ENCODE measurements at places on chromosomes 2 and 18.

DNA sequence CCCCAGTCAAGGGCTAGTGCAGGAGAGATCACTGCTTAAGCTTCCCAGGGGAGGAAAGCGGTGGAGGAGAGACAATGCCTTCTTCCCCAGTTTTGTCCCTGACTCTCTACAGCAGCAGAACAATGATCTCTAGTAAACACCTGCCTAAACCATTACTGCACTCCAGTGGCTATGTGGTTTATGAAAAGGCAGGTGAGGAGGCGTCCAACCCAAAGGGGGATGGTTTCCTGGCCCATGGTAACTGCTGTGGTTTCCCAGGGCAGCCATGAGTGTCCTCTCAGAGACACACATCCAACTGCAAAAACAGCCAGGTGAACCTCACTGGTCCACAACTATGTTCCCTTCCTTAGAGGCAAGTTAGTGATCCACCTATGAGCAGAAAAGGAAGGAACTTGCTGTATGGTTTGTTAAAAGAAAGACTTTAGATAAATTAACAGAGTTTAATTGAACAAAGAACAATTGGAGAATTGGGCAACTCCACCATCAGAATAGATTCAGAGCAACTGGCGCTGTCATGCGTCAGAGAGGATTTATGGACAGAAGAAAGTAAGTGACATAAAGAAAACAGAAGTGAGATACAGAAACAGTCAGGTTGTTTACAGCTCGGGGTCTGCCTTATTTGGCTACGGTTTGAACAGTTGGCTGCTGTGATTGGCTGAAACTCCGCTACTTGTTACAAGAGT is 4.8 kb upstream of the TTC39C start:
- no peak for DNase-seq

DNA sequence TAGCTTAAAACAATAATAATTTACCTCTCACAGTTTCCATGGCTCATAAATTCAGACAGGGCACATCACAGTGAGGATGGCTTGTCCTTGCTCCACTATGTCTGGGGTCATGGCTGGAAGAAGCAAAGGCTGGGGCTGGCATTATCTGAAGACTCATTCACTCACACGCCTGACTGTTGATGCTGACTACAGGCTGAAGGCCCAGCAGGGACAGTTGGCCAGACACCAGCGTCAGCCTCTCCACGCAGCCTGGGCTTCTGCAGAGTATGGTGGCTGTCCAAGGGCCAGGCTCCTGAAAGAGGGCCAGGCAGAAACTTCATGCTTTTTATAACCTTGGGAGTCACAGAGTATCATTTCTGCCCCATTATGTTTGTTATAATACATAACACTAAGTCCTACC is 33.4 kb downstream of the YPEL5 start:
- no peak for DNase-seq

GRCh38 chr2:49248506-49248905 is 94.2 kb upstream of the FSHR start:
- DNase-seq = no peak

GRCh38 chr2:231933916-231934401 is 7.8 kb upstream of the NPPC start:
- DNase-seq = no peak

DNA sequence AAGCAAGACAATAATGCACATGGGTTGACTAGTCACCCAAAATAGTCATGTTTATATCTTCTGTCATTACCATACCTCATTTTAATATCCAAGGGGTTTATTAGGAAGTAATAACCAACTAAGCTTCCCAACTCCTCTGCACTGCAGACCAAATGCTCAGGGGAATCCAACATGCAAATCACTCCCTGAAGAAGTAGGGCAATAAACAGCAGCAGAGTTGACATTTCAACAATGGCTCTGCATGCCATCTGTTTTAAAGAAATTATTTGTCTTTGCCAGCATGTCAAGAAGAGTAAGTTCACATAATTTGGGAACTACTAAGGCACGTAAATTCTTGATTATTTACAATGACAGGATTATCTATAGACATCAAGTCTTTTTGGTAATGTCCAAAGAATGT is 84.4 kb upstream of the LYPD1 start:
- DNase-seq = no peak

- DNase-seq = no peak
Measured at GRCh38 chr18:23468753-23469459, 15.8 kb downstream of the RIOK3 start.

DNA sequence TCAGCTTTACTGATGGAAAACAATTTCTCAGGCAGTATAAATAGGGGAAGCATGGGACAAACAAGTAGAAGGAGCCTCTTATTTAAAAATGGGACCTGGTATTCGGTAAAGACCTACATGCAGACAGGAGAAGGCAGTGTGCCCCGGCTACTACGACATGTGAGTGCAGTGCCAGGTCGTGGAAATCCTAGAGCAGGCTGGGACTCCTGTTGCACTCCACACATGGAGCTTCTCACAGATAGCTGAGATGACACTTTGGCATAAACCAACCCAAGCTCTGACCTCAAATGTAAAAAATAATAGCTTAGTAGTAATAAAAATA is 885 bp upstream of the DSEL start:
- DNase-seq = no peak

DNA sequence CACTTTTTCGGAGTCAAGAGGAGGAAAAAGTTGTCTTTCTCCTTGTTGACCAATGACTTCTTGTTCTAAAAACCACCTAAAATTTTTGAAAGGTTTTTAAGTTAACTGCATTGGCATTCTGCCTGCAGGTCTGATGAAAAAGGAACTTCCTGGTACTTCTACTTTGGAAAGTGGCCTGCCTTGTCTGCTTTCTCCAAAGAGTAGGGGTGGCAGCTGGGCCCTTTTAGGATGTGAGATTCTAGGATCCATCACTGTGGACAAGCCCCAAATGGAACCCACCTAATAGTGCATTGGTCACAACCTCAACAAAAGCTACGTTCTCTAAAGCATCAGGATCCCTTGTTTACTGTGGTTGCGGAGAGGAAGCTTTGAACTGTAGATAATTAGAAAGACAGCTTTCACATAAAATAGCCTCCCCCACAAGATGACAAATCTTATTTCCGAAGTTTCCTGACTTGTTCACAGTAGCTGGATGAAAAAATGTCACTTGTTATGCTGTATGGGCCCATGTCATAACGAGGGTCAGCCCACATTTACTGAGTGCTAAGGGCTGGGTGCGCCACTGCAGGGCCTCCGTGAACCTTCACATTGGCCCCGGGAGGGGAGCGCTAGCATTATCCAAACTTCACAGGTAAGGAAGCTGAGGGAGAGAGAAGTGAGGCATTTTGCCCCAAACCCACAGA is 17.4 kb downstream of the ASPRV1 start:
- DNase-seq = no peak

GRCh38 chr2:3430172-3430571 is 50.7 kb downstream of the TRAPPC12 start:
- DNase-seq = no peak

GRCh38 chr2:144524118-144525009 is 4.4 kb upstream of the ZEB2 start:
- no peak for DNase-seq

DNA sequence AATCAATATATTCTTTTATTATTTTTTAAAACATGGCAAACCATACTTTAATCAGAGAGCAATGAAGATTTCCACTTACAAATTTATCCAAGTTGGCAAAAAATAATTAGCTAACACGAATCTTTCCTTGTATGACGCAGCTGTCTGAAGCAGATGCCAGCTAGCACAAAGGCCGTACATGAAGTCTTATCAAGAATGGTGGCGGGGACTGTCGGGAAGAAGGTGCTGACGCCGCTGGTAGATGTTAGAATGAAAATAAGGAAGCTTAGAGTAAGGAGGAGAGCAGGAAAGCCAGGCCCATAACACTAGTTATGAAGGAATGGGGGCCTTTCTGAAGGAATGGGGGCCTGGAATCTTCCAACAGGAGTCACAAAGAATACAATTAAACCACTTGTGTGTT is 96.7 kb downstream of the ZNF516 start:
- no peak for DNase-seq

DNA sequence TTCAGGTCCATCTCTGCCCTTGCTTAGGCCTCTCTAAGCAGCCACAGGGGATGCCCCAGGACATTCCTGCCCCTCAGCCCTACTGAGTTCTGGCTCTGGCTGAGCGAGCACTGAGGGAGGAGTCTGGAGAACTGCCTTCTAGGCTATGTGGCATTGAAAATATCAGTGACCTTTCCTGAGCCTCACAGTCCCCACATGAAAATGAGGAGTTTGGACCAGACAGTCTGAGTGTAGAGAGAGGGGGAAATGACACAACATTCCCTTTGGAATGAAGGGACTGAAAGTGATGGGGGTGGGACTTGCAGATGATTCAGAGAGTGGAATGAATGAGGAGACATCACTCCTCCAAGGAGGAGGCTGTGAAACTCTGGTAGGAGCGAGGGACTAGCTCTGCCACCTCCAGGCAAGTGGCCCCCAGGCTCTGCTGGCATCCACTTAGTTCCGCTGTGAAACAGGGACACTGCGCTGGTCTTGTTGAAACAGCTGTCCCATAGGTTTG is 8.0 kb downstream of the TNS1 start:
- no peak for DNase-seq

- no peak for DNase-seq
Measured at GRCh38 chr2:38013158-38013752, 62.7 kb downstream of the CYP1B1 start.

- no peak for DNase-seq
Measured at GRCh38 chr2:209368406-209368805, 55.4 kb upstream of the MAP2 start.

DNA sequence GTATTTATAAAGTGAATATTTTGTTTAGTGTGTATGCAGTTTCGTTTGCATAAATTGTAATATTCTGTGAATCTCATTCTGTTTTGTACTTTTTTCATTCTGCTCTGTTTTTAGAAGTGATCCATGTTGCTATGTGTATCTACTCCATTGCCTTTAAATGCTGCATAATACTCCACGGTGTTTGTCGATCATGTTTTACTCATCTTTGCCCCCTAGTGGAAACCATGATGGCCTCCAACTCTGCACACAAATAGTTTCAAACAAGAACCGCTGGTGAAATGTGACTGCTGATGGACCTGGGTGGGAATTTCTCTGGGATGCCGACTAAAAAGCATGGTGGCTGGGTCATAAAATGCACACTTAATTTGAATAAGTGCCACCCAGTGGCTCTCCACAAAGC is 32.0 kb upstream of the SKOR2 start:
- no peak for DNase-seq

DNA sequence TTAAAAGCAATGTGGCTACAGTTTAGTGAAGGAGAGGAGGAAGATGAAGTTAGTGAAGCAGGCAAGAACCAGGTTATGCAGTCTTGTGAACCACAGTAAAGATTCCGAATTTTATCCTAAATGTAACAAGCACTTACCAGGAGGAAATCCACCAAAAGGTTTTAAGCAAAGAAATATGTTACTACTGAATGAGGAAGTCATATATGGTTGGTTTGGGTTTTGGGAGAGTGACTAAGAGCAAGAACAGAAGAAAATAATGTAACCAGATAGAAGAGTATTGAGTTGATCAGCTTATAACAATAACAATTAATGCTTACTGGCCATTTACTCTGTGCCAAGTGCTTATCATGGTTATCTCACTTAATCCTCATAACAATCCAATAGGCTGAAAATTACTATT is 1.9 kb downstream of the USP37 start:
- no peak for DNase-seq

GRCh38 chr18:55321265-55322177 is 266.5 kb downstream of the TCF4 start:
- DNase-seq = peak; percentile 36

GRCh38 chr18:51429644-51430043 is 232.2 kb upstream of the MEX3C start:
- no peak for DNase-seq

DNA sequence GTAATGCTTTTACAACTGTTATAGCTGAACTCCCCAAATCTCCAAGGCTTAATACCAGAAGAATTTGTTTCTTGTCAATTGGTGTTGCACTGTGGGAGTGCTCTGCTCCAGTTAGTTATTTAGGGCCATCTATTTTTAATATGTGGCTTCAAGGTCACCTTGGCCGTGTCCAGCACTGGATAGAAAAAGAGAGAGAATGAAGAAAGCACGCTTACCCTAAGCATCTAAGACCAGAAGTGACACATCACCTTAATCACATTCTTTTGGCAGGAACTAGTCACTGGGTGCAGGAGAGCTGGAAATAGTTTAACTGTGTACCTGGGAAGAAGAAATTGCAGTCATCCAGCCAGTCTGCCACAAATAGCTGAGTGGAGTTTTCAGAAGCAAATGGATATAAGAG is 78.8 kb downstream of the VWC2L start:
- DNase-seq = no peak

GRCh38 chr2:28544922-28545589 is 49.2 kb downstream of the PLB1 start:
- peak; percentile 13 for DNase-seq

- DNase-seq = no peak
Measured at GRCh38 chr18:21444465-21445212, 155.9 kb downstream of the ESCO1 start.

- no peak for DNase-seq
Measured at GRCh38 chr2:69116438-69116837, 103.5 kb downstream of the ANTXR1 start.

All from activated T-cell treated with anti-CD3 and anti-CD28 coated beads for 48 hours (primary cell).